ENCODE measurements at places on chromosomes 2 and 18.
A peak's percentile ranks its signal among the peaks of the same experiment; 100 is the strongest.

GRCh38 chr18:23884681-23885375 is 129.7 kb upstream of the TTC39C start:
- no peak for DNase-seq

DNA sequence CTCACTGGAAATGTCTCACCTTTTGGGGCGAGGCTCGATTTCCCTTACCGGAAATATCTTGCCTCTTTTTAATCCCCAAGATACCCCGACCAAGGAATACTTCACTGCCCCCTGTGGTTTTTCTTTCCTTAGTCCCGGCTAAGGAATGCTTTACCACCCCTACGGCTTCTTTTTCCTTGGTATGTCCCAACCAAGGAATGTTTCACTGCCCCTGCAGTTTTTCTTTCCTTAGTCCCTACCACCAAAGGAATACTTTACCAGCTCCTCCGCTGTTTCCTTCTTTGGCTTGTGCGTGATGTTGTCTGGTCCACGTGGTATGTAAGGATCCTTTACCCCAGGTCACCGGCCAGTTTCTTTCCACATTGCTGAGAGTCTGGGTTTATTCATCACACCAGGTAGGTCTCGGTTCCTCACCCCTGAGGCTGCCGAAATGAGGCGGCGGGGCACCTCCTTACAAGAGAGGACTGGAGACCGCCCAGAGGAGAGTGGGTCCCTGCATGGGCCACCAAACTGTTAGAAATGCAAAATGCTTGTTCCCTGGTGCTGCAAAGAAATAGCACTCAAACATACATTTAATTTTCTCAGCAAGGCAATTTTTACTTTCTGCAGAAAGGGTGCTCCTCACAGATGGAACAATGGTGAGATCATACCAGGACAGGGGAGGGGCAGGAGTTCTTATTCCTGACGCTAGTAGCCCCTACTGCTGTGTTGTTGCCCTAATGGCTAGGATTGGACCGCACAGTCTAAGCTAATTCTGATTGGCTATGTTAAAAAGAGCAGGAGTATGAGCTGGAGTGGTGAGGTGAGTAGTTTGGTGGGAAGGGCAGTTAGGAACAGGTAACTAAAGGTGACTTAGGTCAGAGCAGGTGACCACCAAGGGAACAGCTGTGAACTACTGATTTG is 33.4 kb upstream of the CLASP1 start:
- no peak for DNase-seq

DNA sequence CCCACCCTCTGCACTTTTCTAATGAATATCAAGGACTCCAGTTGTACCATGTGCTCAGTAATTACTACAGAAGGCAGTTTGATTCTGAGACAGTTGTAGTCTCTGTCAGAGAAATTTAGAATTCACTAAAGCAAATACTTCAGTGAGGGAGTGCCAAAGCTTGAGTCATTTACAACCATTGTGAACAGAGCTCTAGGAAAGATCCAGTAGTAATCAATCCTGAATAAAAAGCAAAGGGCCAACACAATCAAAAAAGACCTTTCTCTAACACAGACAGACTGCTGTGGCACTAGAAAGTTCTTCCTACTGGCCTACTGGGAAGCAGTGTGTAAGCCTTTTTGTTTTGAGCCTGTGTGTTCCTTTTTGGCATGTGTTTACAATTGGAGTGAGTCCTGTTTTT is 135.6 kb upstream of the UNC80 start:
- no peak for DNase-seq

DNA sequence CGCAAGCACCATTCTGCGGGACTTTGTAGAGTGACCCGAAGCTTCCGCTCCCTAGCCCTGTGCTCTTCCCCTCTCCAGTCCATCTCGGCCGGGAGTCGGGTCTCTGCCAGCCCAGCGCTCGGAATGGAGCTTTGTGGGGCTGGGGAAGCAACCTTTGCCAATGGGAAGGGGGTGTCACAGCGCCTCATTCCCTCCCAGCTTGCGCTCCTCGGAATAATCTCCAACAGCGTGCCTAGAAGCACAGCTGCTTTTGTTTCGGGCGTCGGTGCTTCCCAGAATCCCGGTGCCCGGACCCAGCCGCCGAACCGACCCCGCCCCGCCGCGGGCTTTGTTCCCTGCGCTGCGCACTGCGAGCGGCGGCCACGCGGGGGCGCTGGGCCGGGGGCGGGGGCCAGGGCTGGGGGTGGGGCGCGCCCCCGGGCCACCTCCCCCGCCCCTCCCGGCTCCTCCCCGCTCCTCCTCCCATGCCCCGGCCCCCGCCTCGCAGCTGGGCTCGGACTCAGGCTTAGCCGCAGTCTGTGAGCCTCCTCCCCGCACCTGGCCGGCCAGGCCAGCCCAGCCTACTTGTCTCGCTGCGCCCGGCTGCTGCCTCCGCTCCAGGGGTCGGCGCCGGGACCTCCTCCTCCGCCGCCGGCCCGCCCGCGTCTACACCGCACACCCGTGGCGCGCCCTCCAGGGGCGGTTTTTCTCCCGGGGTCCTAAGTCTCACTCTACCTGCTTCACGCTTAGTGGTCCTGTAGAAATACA is 77.7 kb upstream of the SMAD2 start:
- peak; percentile 41 for DNase-seq

GRCh38 chr2:176149481-176149938 is 1.8 kb upstream of the HOXD4 start:
- no peak for DNase-seq

GRCh38 chr2:28391564-28392296 is 928 bp upstream of the FOSL2 start:
- DNase-seq = peak; percentile 94

Measured in LHCN-M2 (cell line).